ENCODE measurements at places on chromosomes 7 and 10.

DNA sequence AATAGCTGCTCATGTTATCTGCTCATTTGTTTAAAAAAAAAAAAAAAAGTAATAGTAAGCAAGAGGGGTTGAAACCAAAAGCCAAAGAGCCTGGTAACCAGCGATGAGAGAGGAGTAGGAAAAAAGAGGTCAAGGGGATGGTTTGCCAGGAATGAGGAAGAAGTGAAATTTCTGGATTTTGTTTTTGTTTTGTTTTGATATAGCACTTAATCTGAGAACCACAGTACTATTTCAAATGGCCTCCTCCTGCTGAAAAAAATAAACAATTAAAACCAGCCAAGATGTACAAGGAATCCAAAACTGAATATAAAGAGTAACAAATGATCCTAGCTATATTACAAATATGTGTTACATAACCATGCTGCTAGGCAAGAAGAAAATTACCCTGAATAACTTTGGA, 213.1 kb downstream of the FGFR2 start:
- no peak for DNase-seq

DNA sequence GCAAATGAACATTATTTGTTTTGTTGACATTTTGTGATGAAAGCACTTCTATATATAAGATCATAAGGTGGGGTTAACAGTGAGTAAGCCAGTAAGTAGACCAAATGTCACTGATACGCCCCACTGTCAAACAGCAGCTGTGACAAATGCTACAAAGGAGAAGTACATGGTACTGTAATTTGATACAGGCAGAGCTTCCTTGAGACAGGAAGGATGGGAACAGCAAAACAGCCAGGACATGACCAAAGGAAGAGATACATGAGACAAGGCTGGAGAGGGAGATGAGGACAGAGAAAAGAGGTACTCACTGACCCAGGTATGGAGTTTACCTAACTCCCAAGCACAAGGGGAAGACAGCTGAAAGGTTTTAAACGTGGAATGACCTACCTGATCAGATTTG, 127.0 kb downstream of the SRPK2 start:
- DNase-seq: no peak

DNA sequence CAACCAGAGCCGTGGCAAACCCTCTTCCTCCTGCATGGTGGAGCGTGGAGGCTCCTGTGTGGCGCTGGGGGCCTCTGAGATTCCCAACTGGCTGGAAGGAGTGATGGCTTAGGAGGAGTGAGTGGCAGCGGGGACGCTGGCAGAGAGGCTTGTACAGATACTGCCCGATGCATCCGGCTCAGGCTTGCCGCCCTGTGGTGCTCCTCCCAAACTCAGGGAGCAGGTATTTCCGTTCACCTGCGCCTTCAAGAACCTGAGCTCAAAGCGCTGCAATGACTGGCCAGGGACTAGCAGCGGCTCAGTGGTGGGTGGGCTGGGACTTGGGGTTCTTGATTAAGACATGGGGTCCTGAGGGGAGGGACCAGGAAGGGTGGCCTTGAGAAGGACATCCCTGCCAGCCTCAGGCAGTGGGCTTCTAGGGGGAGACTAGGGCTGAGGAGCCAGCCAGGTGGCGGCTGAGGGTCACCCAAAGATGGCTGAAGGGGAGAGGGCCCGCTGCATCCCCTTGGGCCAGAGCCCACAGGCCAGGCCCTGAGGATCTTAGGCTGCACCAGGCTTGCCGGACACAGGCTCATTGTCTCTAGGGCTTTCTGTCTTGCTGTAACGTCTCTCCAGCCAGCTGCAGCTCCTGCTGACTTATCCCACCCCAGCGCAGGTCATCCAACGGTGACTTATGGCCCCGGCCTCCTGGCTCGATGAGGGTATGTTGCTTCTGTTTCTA, 3.2 kb downstream of the ZNF775 start:
- DNase-seq: no peak

DNA sequence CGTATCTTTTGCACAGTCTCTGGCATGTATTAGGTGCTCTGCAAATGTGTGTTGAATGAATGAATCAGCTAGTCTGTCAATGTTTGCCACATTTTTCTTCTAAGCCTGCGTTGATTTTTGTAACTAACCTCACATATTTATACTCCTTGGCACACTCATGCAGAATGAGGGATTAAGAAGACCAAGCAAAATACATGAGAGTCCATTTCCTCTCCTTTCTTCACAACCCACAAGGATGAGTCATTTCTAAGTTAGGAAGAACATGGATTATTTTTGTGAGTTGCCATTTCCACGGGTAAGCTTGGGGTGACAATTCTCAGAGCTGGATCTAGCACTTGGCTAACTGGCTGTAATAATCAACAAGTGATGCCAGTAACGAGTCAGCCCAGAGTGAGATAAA, 158.8 kb downstream of the TWIST1 start:
- DNase-seq: no peak

DNA sequence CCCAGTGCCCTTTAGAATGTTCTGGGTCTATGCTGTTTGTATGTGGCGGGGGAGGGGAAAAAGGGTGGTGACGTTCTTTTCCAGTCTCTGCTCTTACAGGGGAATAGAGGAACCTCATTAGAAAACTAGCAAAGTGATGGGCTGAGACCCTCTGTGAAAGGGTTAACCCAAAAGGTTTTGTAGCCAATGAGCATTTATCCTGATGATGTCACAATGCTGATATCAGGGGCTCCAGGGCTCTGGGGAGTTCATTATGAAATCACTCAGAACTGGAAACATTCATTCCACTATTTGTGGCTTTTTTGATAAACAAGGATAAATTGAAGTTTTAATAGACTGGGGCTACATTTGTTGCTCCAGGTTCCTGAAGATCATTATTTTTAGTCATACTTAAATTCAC, 71.7 kb downstream of the ARID5B start:
- DNase-seq: no peak

- no peak for DNase-seq
These were observed 18.7 kb downstream of the CCDC136 start for GRCh38 chr7:128810473-128810872.

- no peak for DNase-seq
These were observed 55.6 kb downstream of the CRTAC1 start for GRCh38 chr10:97974526-97975525.

DNA sequence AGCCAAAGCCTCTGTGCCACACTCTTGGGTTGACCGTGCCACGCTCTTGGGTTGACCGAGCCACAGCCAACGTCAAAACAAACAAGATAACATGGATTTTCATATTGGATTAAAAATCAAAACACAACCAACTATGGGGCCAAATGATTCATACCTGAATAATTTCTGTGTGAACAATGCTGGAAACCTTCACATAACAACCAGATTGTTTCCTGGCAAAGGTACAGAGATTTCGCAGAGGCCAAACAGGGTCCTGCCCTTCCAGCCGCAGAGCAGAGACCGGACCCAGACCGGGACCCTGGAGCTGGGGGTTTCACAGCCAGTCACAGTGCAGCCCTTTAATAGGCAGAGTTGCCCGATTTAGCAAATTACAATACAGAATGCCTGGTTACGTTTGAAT, 40.5 kb downstream of the ITIH5 start:
- DNase-seq: no peak

GRCh38 chr7:116377721-116378120, 121.8 kb upstream of the CAV2 start:
- DNase-seq: no peak

GRCh38 chr10:102994531-102995295, 76.6 kb downstream of the CNNM2 start:
- no peak for DNase-seq

DNA sequence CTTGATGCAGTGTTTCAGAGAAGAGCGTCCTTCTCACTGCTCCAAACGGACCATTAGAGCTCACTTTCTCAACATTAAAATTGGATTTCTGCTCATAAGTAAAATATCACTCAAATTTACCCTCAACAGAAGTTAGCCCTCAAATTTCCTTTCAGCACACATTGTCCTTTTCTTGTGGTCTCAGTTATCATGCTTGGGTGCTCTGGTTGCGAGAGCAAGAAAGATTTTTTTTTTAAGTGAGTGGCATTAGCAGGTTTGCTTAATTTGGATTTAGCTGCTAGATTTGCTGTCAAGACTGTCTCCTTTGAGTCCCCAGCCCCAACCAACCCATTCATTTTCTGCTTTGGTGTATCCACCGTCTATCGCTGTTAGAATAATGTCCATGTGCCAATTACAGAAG, 2.6 kb upstream of the CH25H start:
- no peak for DNase-seq

DNA sequence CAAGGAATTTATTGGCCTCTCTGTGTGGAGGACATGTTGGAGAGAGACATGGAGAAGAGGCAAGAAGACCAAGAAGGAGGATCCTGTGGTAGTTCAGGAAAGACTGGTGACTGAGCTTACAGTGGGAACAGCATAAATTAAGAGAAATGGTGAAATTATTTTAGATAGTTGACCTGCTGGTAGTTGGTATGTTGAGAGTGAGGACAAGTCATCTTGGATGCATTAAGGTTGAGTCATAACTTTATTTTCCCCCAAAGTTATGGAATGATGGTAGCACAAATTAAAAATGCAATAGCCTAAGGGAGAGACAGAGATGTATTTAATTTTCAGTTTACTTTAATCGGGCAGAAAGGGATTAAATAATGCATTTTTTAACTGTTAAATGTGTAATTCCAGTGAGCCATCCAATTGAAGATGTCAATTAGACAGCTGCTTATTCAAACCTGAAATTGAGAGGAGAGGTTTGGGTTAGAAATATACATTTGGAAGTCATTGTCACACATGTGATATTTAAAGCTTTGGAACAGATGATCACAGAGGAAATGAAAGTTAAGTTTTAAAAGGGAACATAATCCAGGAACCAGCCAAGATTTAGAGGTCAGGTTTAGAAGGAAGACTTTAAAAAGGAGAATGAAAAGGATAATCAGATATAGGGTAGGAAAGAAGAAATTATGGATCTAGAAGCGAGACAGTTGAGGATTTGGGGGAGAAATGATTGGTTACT, 80.6 kb downstream of the DGKB start:
- DNase-seq: no peak

GRCh38 chr10:66252986-66253385, 672.9 kb upstream of the LRRTM3 start:
- DNase-seq: no peak

GRCh38 chr10:70568781-70569495, 33.6 kb downstream of the PRF1 start:
- no peak for DNase-seq

DNA sequence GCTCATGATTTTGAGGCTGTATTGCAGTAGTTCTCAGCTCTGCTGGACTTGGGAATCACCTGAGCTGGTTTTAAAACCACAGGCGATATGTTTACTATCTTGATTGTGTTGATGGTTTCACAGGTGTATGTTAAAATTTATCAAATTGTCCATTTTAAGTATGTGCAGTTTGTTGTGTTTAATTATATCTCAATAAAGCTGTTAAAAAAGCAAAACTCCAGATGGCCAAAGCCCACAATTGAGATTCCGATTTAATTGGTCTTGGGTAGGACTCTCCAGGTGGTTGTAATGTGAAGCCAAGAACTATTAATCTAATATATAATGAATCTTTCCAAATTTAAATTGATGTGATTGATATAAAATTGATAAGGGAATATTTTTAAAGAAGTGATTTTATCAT, 48.6 kb downstream of the NRCAM start:
- DNase-seq: no peak

DNA sequence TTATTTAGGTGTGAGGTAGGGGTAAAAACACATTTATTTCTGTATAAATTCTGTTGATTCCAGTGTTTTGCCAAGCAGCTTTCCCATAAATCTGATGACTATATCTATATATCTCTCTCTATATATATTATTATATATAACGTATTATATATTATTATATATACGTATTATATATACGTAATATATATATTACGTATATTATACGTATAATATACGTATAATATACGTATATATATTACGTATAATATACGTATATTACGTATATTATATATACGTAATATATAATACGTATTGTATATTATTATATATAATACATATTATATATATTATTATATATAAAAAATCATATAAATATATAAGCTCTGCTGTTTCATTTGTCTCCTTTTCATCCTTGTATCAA, 163.5 kb downstream of the GPR158 start:
- no peak for DNase-seq

DNA sequence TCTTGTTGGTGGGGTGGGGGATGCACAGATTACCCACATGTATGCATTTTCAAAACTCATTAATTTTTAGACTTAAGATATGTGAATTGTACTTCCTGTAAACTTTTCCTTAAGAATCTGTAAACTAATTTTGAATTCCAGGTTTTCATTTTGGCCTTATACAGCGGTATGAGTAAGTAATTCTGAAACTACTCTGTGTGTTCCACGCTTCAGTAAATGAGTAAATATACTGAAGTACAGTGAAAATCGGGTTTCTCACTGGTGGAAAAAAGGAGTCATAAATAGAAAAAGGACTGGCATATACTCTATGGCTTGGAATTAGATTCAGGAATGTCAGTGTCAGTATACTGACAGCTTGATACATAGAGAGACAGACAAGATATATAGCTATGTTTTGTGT, 72.8 kb downstream of the CTTNBP2 start:
- no peak for DNase-seq

- no peak for DNase-seq
These were observed 4.0 kb downstream of the BMPER start for GRCh38 chr7:33909318-33909717.

GRCh38 chr7:102079140-102080018, 207.3 kb upstream of the SH2B2 start:
- DNase-seq: no peak

DNA sequence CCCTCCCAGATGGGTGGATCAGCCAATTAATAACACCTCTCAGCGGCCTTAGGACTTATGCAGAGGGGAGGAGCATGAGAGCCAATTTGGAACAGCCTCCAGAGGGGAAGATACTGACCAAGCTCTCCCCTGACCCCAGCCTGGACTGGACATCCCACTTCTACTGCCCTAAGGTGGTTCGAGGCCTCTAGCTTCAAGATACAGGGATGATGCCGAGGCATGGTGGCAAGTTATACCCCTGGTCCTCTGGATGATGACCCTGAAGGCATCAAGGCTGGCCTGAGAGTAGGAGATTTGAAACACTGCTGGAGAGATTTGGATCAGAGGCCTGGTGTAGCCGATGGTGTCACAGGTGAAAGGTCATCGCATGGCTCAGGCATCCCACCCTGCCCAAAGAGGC, 3.2 kb downstream of the CDH23 start:
- DNase-seq: no peak

GRCh38 chr7:139574618-139575337, 51.3 kb downstream of the CLEC2L start:
- no peak for DNase-seq

DNA sequence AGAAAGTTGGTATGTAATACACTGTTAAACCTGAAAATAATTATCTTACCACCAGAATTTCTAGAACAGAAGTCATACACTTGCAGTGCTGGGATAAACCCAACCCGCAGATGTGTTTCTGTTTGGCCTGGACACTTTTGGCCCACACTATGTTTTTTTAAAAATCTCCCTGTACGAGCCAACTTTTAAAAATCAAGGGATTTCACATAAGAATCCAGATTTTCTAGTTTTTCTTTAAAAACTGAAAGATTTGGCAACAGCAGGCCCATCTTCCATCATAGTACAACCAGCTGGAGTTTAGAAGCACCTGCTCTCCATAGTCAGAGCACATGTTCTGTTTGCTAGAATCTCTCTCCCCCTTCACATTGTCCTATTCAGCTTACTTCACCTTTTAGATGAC, 74.0 kb downstream of the TLL2 start:
- no peak for DNase-seq

Data from activated T-helper 1 cell treated with anti-CD3 and anti-CD28 coated beads, Interleukin-2, amount 50 U/mL, for 16 hours (primary cell).